Left renal pelvis (tissue), 4 donors: ENCODE measurements at places on chromosomes 5 and 9. TPM values are rescaled to one million over a fixed set of nuclear protein-coding genes. Genes with fewer than 3 reads are reported as not detected.

- no peak for DNase-seq
These were observed 20.9 kb downstream of the ENG start for GRCh38 chr9:127833555-127833954.

GRCh38 chr5:180847026-180847425 lies 14.1 kb downstream of the ZFP62 start:
- DNase-seq = no peak

GRCh38 chr9:31799953-31800609 lies 584.4 kb upstream of the ACO1 start:
- peak; percentile 5 for DNase-seq

GRCh38 chr5:59745415-59745863 lies 148.1 kb downstream of the PDE4D start:
- DNase-seq = no peak

DNA sequence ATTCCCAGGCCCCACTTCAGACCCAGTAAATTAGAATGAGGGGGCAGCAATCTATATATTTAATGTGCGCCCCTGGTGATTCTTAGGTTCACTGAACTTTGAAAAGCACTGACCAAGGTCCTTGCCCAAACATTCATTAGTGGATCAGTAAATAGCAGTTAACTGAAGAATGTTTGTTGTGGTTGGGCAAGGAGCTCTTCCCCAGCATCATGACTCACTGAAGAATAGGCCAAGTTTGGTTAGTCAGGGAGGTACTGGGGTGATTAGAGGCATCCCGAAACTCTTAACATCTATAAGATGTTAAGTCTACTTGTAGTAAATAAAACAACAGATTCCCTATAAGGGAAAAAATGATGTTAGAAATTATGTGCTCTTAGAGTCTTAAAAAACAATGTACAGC lies 833 bp upstream of the MROH2B start:
- DNase-seq = no peak

- no peak for DNase-seq
These were observed 29.1 kb downstream of the GFPT2 start for GRCh38 chr5:180323941-180324600.

DNA sequence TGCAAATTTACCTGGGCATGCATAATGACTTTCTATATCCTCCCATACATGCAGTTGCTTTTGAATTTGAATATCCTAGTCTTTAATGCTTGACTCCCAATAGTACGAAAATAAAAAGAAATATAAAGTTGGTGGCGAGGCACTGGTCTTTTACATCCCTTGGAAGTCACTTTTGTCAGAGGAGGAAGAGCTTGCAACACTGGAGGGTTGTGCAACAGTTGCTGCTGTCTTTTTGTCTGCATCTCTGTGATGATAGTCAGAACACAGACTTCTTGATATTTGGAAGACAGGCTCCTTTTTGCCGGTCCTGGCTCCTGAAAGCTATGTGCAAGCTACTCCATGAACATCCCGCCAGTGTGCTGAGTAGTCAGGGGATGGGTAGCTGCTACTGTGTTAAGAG lies 16.8 kb upstream of the SGCD start:
- no peak for DNase-seq

Gene TMEM167A
- polyA plus RNA-seq = 115 TPM

Gene LHX2
- polyA plus RNA-seq = 0.16 TPM

Gene PRRC2B
- 187 TPM for polyA plus RNA-seq
